Karpas-422 (cell line): ENCODE measurements at places on chromosomes 1 and 21.
A peak's percentile ranks its signal among the peaks of the same experiment; 100 is the strongest.

- peaks cover 23% of the 10 kb centered on the region; the same call in 1 of the 2 replicates for H3K36me3 ChIP-seq
- no peak for DNase-seq
- H3K4me1 ChIP-seq = peaks cover 12% of the 10 kb centered on the region
- H3K27ac ChIP-seq = no peak overlapping the region
Measured at GRCh38 chr1:165763442-165763841, 5.2 kb downstream of the TMCO1 start.

GRCh38 chr1:159802111-159802510 lies at the start of gene FCRL6:
Gene FCRL6, plus strand, starts transcription at chr1:159802360. Its CDS starts 65 bp downstream, at chr1:159802425.
- no peak within 1 kb of the TSS for H3K4me3 ChIP-seq
- no peak within 1 kb of the TSS for H3K27ac ChIP-seq
- no peaks in the 10 kb centered on the region for H3K36me3 ChIP-seq
- H3K27me3 ChIP-seq = no peaks in the 10 kb centered on the region

- no peaks in the 10 kb centered on the region for H3K36me3 ChIP-seq
- H3K4me1 ChIP-seq = no peaks in the 10 kb centered on the region
- H3K27ac ChIP-seq = no peak overlapping the region
- H3K27me3 ChIP-seq = no peaks in the 10 kb centered on the region
- H3K4me3 ChIP-seq = no peak overlapping the region
Measured at GRCh38 chr21:46027851-46028493, 46.4 kb downstream of the COL6A1 start.

GRCh38 chr1:179121159-179121938 lies 39.5 kb downstream of the TOR3A start:
- H3K36me3 ChIP-seq = peaks cover 13% of the 10 kb centered on the region
- no peak overlapping the region for H3K4me3 ChIP-seq
- H3K4me1 ChIP-seq = peaks cover 8% of the 10 kb centered on the region
- no peak overlapping the region for H3K27ac ChIP-seq
- peak; percentile 85 for DNase-seq

GRCh38 chr21:40471103-40471502 lies 375.9 kb downstream of the DSCAM start:
- DNase-seq = no peak
- H3K4me3 ChIP-seq = no peak overlapping the region
- no peaks in the 10 kb centered on the region for H3K27me3 ChIP-seq
- H3K27ac ChIP-seq = no peak overlapping the region

DNA sequence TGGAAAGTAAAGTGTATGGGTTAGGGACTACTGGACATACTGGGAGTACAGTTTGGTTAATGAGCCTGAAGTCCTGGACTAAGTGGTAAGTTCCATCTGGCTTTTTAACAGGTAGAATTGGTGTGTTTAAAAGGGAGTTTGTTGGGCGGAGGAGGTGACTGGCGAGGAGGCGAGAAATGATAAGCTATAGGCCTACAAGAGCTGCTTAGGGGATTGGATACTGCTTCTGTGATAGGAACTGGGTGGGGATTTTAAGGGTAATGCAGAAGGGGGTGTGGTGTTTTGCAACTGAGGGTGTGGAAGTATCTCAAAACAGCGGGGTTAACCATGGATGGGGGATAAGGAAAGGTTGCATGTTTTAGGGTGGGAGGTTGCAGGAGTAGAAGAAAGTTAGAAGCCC lies 3.5 kb downstream of the ERVH48-1 start:
- H3K36me3 ChIP-seq = no peaks in the 10 kb centered on the region
- no peak for DNase-seq
- no peaks in the 10 kb centered on the region for H3K27me3 ChIP-seq
- H3K27ac ChIP-seq = no peak overlapping the region
- peaks cover 14% of the 10 kb centered on the region for H3K4me1 ChIP-seq

GRCh38 chr1:114107474-114108435 lies 45.9 kb downstream of the SYT6 start:
- DNase-seq = no peak
- no peak overlapping the region for H3K4me3 ChIP-seq
- H3K27me3 ChIP-seq = no peaks in the 10 kb centered on the region
- no peaks in the 10 kb centered on the region for H3K36me3 ChIP-seq
- H3K27ac ChIP-seq = no peak overlapping the region

DNA sequence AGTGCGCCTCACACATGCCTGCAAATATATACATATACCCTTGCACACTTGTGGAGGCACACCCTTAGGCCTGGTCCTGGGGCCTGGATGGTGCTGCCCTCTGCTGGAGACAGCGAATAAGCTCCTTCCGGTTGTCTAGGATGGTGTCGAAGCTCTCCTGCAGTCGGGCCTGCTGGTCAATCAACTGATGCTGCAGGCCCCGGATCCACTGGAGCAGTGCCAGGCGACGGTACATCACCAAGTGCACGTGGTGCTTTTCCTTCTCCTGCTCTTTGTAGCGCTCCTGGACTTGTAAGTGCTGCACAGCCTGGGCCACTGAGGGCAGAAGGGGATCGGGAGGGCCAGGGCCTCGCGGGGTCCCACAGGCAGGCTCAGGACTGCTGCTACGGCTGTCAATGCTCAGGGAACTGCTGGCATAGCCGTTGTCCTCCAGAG lies 3.1 kb downstream of the C1orf216 start:
- peaks cover 27% of the 10 kb centered on the region for H3K4me1 ChIP-seq
- H3K4me3 ChIP-seq = no peak overlapping the region
- no peaks in the 10 kb centered on the region for H3K27me3 ChIP-seq

GRCh38 chr1:112057736-112058135 lies 68.3 kb upstream of the KCND3 start:
- H3K27ac ChIP-seq = no peak overlapping the region
- H3K4me1 ChIP-seq = peaks cover 5% of the 10 kb centered on the region
- no peaks in the 10 kb centered on the region for H3K36me3 ChIP-seq
- no peaks in the 10 kb centered on the region for H3K27me3 ChIP-seq
- no peak for DNase-seq

GRCh38 chr1:114290776-114291175 lies 137.1 kb upstream of the SYT6 start:
- H3K27me3 ChIP-seq = no peaks in the 10 kb centered on the region
- no peak overlapping the region for H3K27ac ChIP-seq
- H3K4me3 ChIP-seq = no peak overlapping the region
- no peak for DNase-seq
- no peaks in the 10 kb centered on the region for H3K36me3 ChIP-seq
- H3K4me1 ChIP-seq = no peaks in the 10 kb centered on the region

- H3K4me3 ChIP-seq = no peak overlapping the region
- no peak for DNase-seq
- H3K27ac ChIP-seq = no peak overlapping the region
- H3K4me1 ChIP-seq = no peaks in the 10 kb centered on the region
- no peaks in the 10 kb centered on the region for H3K27me3 ChIP-seq
Measured at GRCh38 chr1:114167226-114167625, 13.6 kb upstream of the SYT6 start.

GRCh38 chr1:31413405-31414001 lies 490 bp downstream of the SERINC2 start:
- no peaks in the 10 kb centered on the region for H3K36me3 ChIP-seq
- no peak for DNase-seq
- H3K27ac ChIP-seq = no peak overlapping the region

DNA sequence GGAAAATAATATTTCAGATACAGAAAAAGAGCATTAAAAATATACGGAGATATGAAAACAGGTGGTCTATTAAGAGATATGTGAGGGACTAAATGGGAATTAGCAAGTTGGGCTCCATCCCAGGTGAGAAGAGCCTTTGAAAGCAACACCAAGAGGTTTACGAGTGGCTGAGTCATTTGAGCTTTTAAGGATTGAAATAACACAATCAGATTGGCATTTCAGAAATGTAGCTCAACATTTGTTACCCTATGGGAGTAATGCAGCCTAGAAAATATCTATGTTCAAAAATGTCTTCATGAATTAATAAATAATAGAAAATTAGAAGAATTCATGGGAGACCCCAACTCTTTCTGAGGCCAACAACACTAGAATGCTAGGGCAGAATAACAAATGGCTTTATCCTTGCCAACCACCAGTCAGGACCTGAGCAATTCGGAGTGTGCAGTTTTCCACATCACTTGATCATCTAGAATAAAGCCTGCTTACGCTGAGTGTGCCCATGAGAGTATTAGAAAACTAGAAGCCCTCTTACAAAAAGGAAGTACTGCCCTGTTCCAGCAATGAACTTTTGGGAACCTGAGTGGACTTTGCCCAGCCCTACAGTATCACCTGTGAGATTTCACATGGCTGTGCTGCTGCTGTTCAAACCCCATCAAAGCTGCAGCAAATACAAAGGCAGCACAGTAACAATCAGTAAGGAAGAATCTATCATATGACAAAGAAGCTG lies 538.0 kb upstream of the CAMK1G start:
- no peaks in the 10 kb centered on the region for H3K4me1 ChIP-seq
- H3K4me3 ChIP-seq = no peak overlapping the region
- no peaks in the 10 kb centered on the region for H3K27me3 ChIP-seq
- DNase-seq = no peak
- H3K36me3 ChIP-seq = no peaks in the 10 kb centered on the region
- H3K27ac ChIP-seq = no peak overlapping the region

GRCh38 chr21:44579833-44580144 lies 615 bp downstream of the KRTAP10-5 start:
- H3K4me1 ChIP-seq = no peaks in the 10 kb centered on the region
- no peak overlapping the region for H3K27ac ChIP-seq
- no peaks in the 10 kb centered on the region for H3K36me3 ChIP-seq

- DNase-seq = peak; percentile 49
- no peaks in the 10 kb centered on the region for H3K36me3 ChIP-seq
- no peaks in the 10 kb centered on the region for H3K4me1 ChIP-seq
- H3K4me3 ChIP-seq = no peak overlapping the region
- H3K27me3 ChIP-seq = no peaks in the 10 kb centered on the region
- no peak overlapping the region for H3K27ac ChIP-seq
Measured at GRCh38 chr1:204692325-204692840, 6.8 kb upstream of the LRRN2 start.

DNA sequence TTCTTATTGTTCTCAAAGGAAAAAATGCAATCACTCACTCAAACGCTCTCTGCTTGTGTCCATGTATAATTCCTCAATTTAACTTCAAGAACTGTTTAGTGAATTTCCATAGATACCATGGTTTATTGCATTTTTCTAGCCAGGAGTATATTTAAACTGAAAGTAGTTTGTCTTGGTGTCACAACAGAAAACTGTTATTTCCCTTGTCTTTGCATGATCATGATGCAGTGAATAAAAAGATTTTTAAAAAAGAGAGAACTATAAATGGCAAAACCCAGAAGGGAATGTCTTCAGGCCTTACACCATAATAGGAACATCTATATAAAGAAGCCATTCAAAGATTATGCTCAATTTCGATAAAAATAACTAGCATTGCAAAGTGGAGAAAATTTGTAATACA lies 523.5 kb upstream of the ADGRL4 start:
- no peaks in the 10 kb centered on the region for H3K27me3 ChIP-seq
- DNase-seq = no peak
- no peak overlapping the region for H3K4me3 ChIP-seq
- no peak overlapping the region for H3K27ac ChIP-seq

DNA sequence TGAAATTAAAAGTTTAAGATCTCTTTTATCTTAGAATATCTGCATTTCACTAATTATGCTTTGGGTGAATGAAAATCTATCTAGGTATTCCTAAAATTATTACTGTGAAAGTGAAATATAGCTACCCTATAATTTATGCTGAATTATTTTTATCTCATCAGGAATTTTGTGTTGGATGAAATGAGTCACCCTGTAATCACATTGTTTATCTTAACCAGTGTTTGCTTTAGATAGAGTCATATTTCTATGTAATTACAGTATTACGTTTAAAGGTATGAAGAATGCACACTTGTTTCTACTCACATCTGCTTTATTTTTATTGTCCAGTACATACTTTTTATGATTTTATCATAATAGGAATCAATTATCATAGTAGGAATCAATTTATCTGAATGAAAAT lies 249.2 kb downstream of the NCAM2 start:
- H3K4me1 ChIP-seq = no peaks in the 10 kb centered on the region
- no peaks in the 10 kb centered on the region for H3K27me3 ChIP-seq
- no peak for DNase-seq
- no peaks in the 10 kb centered on the region for H3K36me3 ChIP-seq

GRCh38 chr1:30904191-30904961 lies 4.2 kb downstream of the SDC3 start:
- no peak overlapping the region for H3K27ac ChIP-seq
- H3K4me3 ChIP-seq = no peak overlapping the region
- no peaks in the 10 kb centered on the region for H3K27me3 ChIP-seq
- H3K4me1 ChIP-seq = peaks cover 2% of the 10 kb centered on the region; the same call in 1 of the 2 replicates
- no peak for DNase-seq
- H3K36me3 ChIP-seq = no peaks in the 10 kb centered on the region

DNA sequence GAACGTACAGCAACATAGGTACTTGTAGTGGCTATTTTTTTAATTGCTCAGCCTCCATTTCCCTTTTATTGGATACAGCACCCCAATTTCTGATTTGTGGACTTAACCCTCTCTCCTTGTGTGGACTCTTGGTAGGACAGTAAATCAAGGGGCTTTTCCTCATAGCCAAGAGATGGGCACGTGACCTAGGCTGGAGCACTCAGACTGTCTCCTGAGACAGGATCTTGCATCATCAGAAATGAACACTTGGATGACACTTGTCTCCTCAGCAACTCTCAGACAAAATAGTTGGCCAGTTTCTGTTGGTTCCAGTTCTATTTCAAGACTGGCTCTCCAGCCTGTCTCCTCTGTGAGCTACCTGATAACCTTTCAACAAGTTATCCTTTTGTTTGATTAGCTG lies 112.9 kb upstream of the ZNF678 start:
- H3K27me3 ChIP-seq = no peaks in the 10 kb centered on the region
- H3K36me3 ChIP-seq = no peaks in the 10 kb centered on the region
- H3K4me1 ChIP-seq = no peaks in the 10 kb centered on the region
- DNase-seq = no peak
- H3K4me3 ChIP-seq = no peak overlapping the region

GRCh38 chr1:151106894-151107293 lies 36.3 kb downstream of the GABPB2 start:
- no peaks in the 10 kb centered on the region for H3K36me3 ChIP-seq
- DNase-seq = no peak
- H3K27ac ChIP-seq = no peak overlapping the region
- no peak overlapping the region for H3K4me3 ChIP-seq

- peaks cover 35% of the 10 kb centered on the region for H3K4me1 ChIP-seq
- H3K27me3 ChIP-seq = no peaks in the 10 kb centered on the region
- peak overlapping the region; percentile 68 for H3K4me3 ChIP-seq
- peak; percentile 92 for DNase-seq
Measured at GRCh38 chr1:26692211-26692792, 3.5 kb upstream of the ARID1A start.

DNA sequence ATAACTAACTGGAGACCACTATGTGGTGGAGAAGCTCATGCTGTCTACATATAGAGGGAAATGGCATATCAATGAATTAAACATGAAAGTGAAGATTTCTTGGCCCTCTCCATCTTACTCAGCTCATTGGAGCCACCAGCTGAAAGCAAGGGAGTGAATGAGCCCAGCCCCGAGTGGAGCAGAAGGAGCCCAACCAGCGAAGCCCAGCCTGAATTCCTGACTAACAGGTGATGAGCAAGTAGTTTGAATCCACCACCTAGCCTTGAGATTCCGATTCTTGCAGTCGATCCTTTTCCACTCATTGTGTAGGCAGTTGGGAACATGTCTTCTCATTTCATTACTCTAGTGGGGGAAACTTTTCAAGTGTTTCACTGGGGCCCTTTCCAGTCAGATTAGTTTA lies 18.6 kb upstream of the ST6GALNAC3 start:
- H3K27me3 ChIP-seq = no peaks in the 10 kb centered on the region
- no peak for DNase-seq
- no peak overlapping the region for H3K4me3 ChIP-seq
- no peaks in the 10 kb centered on the region for H3K36me3 ChIP-seq
- no peaks in the 10 kb centered on the region for H3K4me1 ChIP-seq

- no peak overlapping the region for H3K27ac ChIP-seq
- H3K27me3 ChIP-seq = no peaks in the 10 kb centered on the region
- peaks cover 6% of the 10 kb centered on the region for H3K4me1 ChIP-seq
- H3K36me3 ChIP-seq = peaks cover 48% of the 10 kb centered on the region
- DNase-seq = no peak
- H3K4me3 ChIP-seq = no peak overlapping the region
Measured at GRCh38 chr21:41437729-41438128, 11.7 kb downstream of the MX1 start.
